ENCODE measurements at places on chromosomes 1 and 21.
A peak's percentile ranks its signal among the peaks of the same experiment; 100 is the strongest.

GRCh38 chr1:232509570-232509969 is 120.4 kb downstream of the SIPA1L2 start:
- DNase-seq = no peak

- DNase-seq = no peak
Measured at GRCh38 chr1:208357644-208358507, 113.7 kb upstream of the PLXNA2 start.

- no peak for DNase-seq
Measured at GRCh38 chr21:30408782-30409494, 13.1 kb downstream of the KRTAP13-1 start.

- DNase-seq = no peak
Measured at GRCh38 chr21:25425156-25425555, 182.1 kb downstream of the MRPL39 start.

- peak; percentile 72 for DNase-seq
Measured at GRCh38 chr1:41122851-41123518, 101.5 kb upstream of the SLFNL1 start.

DNA sequence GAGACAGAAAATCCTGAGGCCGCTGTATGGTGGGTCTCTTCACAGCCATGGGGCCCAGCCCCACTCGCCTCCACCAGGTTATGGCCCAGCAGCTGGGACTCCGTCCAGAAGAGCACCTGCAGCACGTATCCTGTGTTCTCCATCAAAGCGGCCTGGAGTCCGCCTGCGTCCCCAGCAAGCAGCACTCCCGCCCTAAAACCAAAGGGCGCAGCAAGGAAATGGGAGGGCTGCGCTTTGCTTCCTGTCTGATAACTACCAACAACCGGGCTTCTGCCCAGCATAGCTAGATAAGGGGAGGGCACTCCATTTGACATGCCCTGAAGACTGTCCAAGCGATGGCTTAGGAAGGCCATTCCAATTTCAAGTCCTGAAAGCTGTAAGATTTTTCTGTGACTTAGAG is 119.9 kb downstream of the KCNJ15 start:
- no peak for DNase-seq

DNA sequence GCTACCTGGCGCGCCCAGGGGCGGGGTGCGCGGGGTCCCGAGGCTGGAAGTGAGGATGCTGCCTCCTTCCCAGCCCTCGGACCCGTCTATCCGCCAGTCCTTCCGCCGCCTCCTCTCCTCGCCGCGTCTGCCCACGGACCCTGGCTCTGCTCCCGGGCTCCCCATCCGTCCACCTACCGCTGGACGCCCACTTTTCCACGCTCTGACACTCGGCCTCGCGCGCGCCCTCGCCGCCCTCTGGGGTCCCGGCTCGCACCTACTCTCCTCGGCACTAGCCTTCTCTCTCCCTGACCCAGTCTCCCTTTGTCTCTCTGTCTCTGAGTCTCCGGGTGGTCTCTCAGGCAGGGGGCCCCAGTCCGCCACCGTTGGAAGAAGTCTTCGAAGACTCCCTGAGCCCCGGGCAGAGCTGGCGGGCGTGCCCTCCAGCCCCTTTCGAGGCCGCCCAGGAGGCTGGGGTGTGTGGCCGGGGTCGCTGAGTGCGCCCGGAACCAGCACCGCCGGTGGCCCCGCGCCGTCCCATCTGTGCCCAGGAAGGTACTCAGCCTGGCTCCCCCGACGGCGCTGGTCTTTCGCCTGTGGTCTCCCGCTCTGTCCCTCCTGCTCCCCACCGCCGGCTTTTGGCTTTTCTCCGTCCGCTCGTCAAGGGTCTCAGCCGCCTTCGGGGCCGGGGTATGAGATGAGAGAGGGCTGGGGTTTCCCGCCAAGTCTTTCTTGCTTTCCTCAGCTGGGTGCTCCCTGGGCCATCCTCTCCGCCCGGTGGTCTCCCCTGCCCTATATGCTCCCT is 610 bp downstream of the DRAXIN start:
- no peak for DNase-seq

DNA sequence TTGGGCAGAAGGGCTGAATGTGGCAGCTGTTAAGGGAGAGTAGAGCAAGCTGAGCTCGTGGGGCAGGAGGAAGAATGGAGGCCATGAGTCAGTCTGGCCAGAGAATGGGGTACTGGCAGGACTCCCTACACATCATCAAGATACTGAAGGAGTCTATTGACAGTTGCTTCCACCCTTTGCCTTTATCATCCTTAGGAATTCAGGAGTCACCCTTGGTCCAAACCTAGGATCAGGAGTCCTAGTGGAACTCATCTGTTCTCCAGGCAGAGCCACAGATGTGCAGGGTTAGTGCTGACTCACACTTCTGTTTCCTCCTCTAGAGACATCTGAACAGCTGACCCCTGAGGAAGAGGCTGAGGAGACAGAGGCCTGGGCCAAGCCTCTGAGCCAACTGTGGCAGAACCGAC is 18.7 kb upstream of the ST3GAL3 start:
- no peak for DNase-seq

DNA sequence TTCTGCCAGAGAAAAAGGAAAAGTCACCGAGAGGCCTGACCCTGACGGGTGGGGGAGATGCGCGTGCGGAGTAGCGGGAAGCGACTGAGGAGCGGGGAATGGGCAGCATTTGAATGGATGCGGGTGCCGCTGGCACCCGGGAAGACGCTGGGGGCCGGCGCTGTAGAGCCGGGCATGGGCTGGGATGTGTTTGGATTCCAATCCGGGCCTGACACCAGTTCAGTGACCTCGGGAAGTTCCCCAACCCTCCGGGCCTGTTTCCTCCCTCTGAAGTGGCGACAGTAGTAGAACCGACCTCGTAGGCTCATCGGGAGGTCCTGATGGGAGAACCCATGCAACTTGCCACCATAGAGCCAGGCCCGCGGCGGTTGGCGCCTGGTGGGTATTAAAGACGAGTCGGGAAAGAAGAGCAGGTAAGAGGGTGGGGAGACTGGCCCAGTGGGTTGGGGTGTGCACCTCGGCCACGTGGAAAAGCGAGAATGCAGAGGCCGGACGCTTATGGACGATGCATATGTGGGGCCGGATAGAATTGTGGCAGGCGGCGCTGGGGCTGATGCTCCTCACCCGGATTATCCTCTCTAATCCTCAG is 642 bp upstream of the SLC16A1 start:
- DNase-seq = no peak

GRCh38 chr1:67863637-67864036 is 30.4 kb upstream of the GNG12 start:
- no peak for DNase-seq

DNA sequence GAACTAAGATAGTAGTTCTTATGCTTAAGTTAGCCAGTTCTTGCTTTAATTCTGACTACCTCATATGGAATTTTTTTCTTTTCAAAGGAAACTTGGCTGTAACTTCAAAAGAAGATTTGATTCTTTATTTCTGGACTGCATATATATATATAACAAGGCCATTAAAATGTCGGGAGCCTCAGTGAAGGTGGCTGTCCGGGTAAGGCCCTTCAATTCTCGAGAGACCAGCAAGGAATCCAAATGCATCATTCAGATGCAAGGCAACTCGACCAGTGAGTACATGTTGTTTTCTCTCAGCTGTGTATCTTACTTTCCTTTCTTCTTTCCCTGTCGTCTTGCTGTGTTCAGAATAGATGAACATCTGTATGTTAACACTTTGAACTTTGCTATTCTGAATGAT is 21.8 kb downstream of the KIF1B start:
- DNase-seq = no peak

DNA sequence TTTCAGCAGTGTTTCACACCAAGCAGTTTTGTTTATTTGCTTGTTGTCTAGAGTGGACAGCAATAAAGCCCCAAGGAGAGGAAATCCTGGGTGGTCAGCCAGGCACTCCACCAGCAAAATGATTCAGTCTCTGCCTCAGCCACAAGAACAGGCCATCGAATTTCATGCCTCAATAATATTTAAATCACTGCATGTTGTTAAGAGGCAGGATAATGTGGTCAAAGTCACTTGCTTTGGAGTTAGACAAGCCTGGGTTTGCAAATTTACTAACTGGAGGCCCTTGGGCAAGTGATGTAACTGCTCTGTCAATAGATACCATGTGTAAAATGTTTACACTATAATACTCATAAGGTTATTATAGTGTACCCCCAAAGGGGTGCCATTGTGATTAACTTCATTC is 349.6 kb downstream of the LMO4 start:
- no peak for DNase-seq

GRCh38 chr1:205840146-205840923 is 9.6 kb downstream of the PM20D1 start:
- no peak for DNase-seq

DNA sequence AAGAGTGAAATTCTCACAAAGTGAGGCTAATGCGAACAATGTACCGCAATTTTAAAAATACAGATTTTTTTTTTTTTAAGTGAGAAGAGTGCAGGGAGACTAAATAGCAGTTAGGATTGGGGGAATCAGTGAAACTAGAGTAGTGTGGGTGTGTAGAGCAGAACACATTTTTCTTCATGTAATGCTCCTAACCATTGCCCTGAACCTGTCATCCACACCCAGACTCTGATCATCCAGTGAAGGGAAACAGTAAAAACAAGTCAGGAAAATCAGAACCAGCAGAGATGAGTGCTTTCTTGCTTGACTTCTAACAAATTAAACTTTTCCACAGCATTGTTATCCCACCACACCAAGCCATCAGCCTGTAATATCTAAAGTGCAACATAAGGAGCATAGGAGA is 9.1 kb downstream of the CADM3 start:
- DNase-seq = no peak

GRCh38 chr1:241591317-241591716 is 48.9 kb downstream of the CHML start:
- DNase-seq = no peak

GRCh38 chr21:18812308-18812707 is 408.7 kb upstream of the TMPRSS15 start:
- DNase-seq = no peak

DNA sequence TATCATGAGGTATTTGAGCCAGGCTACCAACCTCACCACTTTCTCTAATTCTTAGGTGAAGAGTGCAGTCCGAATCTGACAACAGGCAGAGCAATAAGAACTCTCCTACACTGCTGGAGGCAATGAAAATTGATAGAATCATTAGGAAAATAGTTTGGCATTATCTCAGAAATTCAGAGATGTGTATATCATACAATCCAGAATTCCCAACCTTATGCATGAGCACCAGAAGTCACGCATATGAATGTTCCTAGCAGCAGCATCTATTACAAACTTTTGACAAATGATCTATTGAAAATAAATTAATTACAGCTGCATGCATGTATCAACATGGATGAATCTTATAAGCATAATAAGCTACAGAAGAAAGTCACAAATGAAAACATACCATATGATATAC is 176.9 kb upstream of the CAMK1G start:
- no peak for DNase-seq

DNA sequence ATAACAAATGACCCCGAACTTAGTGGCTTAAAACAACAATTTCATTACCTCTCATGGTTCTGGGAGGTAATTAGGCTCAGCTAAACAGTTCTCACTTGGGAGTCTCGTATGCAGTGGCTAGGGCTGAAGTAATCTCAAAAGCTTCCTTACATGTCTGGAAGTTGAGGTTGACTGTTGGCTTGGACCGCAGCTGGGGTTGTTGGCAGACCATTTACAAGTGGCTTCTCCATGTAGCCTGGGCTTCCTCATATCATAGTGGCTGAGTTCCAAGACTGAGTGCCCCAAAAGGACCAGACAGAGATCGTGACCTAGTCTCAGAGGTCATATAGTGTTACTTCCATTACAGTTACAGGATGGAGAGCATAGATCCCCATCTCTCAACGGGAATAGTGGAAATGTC is 2.4 kb upstream of the POGZ start:
- no peak for DNase-seq

- DNase-seq = no peak
Measured at GRCh38 chr1:159000070-159000409, 9.7 kb upstream of the IFI16 start.

GRCh38 chr1:102838016-102838415 is 270.3 kb downstream of the COL11A1 start:
- no peak for DNase-seq

DNA sequence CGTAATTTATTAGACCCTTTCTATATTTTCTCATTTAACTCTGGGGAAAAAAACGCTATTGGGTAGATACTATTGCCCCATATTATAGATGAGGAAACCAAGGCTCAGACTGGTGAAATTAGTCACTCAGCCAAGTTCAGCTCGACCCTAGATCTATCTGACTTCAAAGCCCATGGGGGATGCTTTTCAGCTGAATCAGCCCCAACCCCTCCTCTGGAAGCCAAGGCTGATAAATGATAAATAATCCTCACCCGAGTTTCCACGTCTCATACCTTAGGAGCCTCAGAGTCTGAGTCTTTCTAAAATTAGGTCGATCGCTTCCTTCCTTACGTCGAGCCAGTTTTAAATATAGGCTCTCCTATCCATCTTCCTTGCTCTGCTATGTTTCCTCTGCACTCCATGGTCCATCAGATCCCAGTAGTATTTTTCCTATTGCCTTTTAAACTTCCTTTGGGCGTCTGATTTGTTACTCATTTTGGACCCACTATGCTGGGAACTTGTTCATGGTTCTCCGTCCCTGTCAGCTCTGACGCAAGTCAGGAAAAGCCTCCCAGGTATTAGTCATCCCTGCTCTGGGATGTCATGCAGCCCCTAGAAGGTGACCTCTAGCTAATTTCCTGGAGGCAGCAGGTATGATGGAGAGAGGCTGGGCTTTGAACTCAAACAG is 122.8 kb downstream of the PLPP3 start:
- DNase-seq = no peak

DNA sequence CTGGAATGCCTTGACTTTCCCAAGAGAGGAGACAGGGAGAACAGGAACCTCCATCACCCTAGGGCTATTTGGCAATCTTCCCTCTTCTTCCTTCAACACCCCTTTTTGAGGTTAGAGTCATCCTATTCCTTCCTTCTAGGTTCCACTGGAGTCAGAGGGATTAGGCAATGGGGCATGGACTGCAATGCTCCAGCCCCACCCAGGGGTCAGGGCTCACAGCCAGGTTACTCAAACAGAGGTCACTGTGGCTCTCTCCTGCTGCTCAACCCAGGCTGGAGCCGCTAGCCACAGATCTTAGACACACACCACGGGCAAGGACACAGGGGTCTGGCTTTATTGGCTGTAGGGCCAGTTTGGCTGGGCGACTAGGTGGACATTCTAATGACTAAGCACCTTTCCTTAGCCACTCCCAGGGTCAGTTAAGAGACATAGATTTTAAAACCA is 145.5 kb upstream of the NRIP1 start:
- no peak for DNase-seq

DNA sequence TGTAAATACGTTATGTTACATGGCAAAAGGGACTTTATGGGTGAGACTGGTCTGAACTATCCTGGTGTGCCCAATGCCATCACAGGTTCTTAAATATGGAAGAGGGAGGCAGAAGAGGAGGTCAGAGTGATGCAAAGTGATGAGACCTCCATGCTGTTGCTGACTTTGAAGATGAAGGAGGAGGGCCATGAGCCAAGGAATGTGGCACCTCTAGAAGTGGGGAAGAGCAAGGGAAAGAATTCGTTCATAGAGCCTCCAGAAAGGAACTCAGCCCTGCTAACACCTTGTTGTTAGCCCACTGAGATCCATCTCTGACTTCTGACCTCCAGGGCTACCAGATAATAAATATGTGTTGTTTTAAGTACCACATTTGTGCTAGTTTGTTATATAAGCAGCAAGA is 462.0 kb downstream of the RPS6KC1 start:
- no peak for DNase-seq

GRCh38 chr1:107264561-107264960 is 123.7 kb downstream of the NTNG1 start:
- no peak for DNase-seq

GRCh38 chr1:36349839-36350238 is 26.4 kb upstream of the EVA1B start:
- no peak for DNase-seq

Measured in AG04449 (cell line).